ENCODE measurements at places on chromosomes 5 and 9.

DNA sequence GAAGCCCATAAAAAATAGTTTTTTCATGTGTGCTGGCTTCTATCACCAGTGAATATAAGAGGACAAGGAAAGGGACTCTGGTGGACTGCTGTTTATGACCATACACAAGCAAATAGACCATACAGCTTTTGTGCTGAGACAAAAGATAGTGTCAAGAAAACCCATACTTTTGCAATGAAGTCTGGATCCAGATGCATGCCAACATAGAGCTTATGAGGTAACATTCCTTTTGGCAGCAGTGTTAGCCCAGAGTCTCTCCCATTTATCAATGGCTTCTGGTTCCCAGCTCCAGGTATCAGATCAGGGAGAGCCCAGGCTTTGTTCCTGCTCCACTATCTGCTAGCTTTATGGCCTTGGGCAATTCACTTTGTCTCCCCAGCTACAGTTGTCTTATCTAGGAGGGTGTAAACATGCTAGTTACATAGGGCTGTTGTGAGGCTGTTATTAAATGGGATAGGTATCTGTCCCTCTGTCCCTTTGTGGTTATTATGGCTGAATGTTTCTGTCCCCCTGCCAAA lies 55.6 kb downstream of the CCDC192 start:
- DNase-seq: no peak

DNA sequence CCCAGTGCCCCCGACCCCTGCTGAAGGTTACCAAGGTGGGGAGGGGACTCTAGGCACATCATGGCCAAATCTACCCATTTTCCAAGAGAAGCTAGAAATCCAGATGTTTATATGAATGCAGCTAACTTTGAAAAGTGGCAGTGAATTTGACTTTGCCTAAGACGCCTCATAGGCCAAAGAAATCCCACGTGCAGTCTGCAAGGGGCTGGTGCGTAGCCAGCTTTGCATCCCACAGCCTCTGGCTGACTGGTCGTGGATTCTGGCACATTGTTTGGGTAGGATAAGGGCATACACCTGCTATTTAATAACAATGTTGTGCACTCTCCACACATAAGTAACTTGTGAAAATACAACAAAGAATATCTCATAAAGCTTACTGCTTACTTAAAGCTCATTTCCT lies 3.5 kb upstream of the GADD45G start:
- no peak for DNase-seq

- DNase-seq: no peak
These were observed 441.5 kb upstream of the PTGER4 start for GRCh38 chr5:40238066-40238745.

GRCh38 chr9:85428230-85428629 lies 313.5 kb downstream of the AGTPBP1 start:
- DNase-seq: no peak

GRCh38 chr5:40389591-40389990 lies 290.1 kb upstream of the PTGER4 start:
- DNase-seq: no peak

GRCh38 chr5:107951309-107951708 lies 280.6 kb upstream of the EFNA5 start:
- no peak for DNase-seq

GRCh38 chr5:150508828-150509227 lies 897 bp downstream of the NDST1 start:
- no peak for DNase-seq

DNA sequence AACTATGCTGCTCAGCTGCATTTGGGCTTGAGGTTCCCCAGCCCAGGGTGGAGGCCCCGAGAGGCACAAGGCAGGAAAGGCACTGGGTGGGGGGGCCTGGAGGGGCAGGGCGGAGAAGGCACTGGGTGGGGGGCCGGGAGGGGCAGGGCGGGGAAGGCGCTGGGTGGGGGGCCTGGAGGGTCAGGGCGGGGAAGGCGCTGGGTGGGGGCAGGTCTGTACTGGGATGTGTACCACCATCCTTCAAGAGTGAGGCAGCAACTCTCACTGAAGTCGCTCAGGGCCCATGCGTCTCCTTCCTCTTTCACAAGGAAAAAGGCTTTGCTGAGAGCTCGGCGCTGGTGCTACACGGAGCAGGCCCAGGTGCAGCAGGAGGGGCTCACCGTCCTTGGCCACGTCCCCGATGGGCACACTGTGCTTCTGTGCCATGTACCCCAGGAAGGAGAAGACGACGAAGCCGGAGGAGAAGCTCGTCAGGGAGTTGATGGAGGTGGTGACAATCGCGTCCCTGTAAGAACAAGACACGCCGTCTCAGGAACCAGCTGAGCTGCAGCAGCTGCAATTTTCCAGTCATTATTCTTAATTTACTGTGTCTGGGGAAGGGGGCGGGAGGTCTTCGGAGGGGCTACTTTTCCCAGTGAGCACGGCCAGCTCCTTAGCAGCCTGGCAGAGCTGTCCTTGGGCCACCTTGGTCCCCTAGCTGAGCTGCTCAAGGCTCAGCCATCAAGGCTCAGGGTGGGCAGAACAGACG lies 30.8 kb downstream of the SLC6A3 start:
- DNase-seq: no peak

DNA sequence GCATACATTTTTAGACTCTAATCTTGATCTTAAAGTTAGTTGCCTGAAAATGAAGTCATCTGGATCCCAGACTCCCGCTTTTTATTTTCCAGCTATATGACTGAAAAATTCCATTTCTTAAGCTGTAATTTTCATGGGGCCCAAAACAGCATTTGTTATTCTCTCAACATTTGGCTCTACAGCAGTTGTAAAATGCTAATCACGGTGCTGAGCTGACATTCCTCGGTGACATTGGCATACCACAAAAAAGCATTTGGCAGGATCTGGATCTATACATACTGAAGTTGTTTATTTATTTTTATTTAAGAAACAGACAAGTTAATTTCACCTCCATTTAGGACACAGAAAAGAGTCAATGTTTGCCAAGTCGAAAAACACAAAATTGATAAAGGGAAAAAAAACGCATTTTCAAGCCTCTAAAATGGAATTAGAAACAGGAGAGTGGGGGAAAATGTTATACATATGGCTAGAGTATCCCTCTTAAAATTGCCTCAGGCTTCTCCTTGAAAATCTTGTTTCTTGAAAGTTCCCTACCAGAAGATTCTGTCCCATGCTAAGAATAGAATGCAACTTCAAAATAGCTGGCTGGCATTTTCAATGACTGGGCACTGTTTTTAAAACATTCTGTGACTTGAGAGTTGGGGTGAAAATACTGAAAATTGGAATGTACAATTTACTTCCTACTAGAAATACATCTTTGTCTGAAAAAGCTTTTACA lies 207.5 kb upstream of the TBCA start:
- DNase-seq: no peak

Measured in cortex of kidney (tissue), 1 donor.